ENCODE measurements at places on chromosomes 1 and 21.

GRCh38 chr1:246933893-246934292 lies 2.1 kb upstream of the AHCTF1 start:
- DNase-seq = no peak

GRCh38 chr1:206655471-206655882 lies 20.1 kb downstream of the DYRK3 start:
- DNase-seq = no peak

GRCh38 chr1:12168451-12169160 lies 1.8 kb downstream of the TNFRSF1B start:
- no peak for DNase-seq

- no peak for DNase-seq
Measured at GRCh38 chr1:18151436-18152122, 44.0 kb downstream of the IGSF21 start.

GRCh38 chr1:156926175-156926574 lies 5.7 kb downstream of the LRRC71 start:
- DNase-seq = peak; percentile 91

- peak; percentile 32 for DNase-seq
Measured at GRCh38 chr21:45548711-45549491, 6.7 kb upstream of the SLC19A1 start.

Data from ELR (cell line).